ENCODE measurements at places on chromosomes 7 and 10. TPM values are rescaled to one million over a fixed set of nuclear protein-coding genes. Genes with fewer than 3 reads are reported as not detected.

Gene TMEM270
- not detected for total RNA-seq

Gene SDK1
- 0.78 TPM for total RNA-seq

Gene ELN
- total RNA-seq, result 82.6 TPM

Gene PAPSS2
- total RNA-seq, result 160 TPM

Gene STEAP4
- 5.9 TPM for total RNA-seq

Gene OR2A5
- not detected for total RNA-seq

Gene DRGX
- not detected for total RNA-seq

Gene FFAR4
- not detected for total RNA-seq

Gene FGL2
- 86.5 TPM for total RNA-seq

Data from smooth muscle cell of the pulmonary artery (primary cell).